ENCODE measurements at places on chromosomes 11 and 22. TPM values are rescaled to one million over a fixed set of nuclear protein-coding genes. Genes with fewer than 3 reads are reported as not detected.

DNA sequence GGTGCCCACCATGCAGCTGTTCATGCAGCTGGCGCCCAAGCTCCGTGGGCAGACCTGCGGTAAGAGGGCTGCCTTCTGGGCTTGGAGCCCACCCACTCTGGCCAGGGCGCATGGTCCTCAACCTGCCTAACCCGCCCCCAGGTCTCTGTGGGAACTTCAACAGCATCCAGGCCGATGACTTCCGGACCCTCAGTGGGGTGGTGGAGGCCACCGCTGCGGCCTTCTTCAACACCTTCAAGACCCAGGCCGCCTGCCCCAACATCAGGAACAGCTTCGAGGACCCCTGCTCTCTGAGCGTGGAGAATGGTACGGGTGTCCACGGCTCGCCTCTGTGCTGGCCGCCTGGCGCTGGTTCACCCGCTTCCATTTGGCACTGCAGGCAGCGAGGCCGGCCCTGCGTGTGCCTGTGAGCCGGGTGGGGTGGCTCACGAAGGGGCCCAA is 11.0 kb downstream of the MUC5AC start:
- no peak for DNase-seq

DNA sequence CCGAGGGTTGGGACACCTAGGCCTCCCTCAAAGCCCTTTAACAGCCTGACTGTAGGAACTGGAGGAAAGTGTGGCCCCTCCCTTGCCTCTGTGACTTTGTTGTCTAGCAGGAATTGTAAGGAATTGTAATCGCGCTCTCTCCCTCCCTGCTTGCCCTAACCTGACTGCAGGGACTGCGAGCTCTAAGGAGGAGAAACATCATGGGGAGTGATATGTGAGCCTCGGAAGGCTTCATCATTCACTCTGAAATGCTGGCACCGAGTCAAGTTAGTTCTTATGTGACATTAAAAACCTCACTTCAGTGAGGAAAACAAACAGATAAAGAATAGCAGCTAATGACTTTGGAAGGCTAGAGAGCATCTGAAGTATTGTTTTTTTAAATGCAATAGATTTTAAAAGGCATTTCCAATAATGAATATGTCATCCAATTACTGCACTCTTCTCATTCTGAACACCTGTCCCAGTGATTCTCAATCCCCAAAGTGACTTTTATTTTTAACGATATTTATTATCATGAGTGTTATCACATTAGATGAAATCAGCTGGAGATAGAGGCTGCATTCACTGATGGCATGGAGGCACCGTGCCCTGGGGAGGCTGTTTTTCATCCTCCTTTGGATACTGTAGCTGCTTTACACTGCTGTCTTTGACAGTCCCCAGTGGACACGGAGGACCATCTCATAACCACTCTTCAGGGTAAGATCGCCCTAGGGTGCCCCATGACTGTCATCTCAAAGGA is 58.5 kb upstream of the NTM start:
- peak; percentile 72 for DNase-seq

DNA sequence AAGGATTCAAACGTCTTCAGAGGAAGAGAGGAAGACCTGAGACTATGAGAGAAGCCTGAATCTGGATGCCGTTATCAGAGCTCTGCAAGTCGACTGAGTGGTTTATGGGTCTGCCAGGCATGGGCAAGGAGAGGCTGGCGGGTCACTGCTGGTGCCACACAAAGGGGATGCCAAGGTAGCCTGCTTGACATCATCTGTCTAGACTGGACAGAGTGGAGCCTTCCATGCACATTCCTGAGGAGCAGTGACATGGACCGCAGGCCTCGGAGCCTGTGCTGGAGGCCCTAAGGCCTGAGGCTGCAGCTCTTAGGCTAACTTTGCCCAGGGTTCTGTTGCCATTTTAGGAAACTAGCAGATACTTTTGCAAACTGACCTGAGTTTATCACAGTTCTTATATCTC is 127.4 kb downstream of the WT1 start:
- no peak for DNase-seq

DNA sequence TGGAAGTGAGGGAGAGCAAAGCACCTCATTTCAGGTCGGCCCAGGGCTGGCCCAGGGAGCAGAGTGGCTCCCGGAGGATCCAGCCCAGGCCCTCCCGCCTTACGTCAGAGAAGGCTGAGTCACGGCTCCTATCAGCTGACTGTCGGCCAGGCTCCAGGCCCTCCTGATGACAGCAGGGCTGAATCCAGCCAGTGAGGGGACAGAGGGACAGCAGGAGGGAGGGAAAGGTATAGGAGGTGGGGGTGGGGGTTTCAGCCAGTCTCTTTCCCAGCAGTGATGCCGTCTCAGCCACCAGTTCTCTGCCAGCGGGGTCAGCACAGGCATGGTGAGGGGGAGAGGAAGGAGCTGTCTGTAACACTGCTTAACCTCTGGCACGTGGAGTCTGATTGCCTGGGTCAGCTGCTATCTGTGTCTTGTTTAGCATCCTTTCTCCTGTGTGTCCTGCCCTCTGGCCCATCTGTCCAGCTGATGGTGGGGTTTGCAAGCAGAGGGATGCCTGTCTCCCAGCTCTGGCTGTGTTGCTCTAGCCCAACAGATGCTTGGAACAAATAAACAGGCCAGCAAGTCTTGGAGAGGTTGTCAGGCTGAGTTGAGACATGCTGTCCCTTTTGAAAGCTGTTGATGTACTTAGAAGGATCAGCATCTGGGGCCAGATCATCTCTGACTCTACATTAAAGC is 74.0 kb downstream of the ADAMTS15 start:
- DNase-seq: peak; percentile 86

DNA sequence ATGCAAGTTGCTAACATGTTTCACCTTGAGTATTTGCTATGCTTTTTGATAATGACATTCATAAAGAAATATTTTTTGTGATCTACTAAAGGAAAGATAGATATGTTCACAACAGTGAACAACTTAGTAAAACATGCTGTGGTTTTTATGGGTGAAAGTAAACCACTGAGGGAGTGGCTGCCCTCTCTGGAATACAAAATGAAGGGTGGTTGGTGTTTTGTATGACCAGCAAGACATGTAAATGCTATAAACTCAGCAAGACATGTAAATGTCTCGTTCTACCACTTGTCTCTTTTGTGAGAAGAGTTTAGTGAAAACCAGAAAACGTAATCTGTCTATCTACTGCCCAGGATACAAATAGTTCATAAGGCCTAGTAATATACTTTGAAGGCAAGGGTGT is 7.6 kb upstream of the AMPD3 start:
- no peak for DNase-seq

DNA sequence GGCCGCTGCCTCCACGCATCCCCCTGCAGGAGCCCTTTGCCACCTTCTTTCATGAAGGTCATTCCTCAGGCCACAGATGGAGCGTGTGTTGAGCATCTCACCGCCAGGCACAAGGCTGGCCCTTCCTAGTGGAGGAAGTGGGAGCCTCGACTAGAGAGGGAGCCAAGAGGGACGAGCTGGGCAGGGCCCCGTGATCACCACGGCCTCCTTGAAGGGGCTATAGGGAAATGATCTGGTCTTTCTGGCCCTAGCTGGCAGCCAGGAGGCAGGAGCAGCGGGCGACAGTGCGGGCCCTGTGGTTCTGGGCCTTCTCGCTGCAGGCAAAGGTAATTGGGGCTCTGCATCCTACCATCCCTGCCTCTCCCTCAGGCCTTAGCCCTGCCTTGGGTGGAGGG is 49.1 kb downstream of the PISD start:
- DNase-seq: no peak

GRCh38 chr11:103842795-103843194 is 193.6 kb upstream of the DDI1 start:
- no peak for DNase-seq

DNA sequence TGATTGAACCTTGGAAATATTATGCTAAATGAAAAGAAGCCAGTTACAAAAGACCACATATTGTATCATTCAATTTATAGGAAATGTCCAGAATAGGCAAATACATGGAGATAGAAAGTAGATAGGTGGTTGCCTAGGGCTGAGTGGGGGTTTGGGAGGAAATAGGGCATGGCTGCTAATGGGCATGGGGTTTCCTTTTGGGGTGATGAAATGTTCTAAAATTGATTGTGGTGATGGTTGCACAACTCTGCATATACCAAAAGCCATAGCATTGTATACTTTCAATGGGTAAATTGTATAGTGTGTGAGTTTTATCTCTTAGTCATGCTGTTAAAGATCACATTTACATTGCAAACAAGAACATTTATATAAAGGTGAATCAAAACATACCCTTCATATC is 48.7 kb downstream of the LDLRAD3 start:
- no peak for DNase-seq

- no peak for DNase-seq
These were observed 14.0 kb downstream of the P4HA3 start for GRCh38 chr11:74297484-74297883.

- DNase-seq: no peak
These were observed 636 bp downstream of the PAMR1 start for GRCh38 chr11:35524780-35525179.

DNA sequence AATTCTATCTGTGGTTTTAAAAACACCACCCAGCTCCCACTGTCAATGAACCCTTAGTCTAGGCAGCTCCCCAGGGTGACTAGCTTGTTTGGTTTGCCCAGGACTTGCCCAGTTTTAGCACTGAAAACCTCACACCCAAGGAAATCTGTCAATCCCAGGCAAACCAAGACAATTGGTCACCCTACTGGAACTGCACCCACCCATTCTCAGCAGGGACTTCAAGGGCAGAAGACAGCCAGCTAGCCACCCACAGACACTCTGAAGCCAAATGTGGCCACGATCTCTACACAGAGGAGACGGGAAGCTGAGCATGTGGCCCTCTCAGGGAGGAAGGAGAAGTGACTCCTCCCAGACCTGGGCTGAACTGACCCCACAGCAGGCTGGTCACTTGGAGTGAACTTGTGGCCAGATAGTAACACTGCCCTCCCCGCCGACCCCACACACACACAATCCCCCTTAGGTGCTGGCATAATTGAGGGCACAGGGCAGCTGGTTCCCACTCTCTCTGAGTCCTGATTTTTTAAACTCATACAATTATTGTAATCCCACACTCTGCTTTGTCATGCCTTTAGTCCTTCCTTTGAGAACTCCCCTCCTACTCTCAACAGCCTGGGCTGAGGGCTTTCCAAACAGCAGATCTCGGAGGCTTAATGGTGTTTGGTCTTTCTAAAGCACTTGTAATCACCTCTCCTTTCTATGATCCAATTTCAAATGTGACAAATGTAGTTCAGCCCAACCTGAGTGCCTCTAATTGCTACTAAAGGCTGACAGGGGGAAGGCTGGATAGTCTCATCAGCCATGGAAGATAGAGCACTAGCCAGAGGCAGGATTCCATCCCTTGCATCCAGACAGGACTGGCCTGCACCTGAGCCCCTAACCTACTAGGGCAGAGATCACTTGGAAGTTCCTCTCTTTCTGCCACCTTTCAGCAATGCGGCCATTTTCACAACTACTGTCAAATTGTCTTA is 74.7 kb upstream of the DRD2 start:
- no peak for DNase-seq

DNA sequence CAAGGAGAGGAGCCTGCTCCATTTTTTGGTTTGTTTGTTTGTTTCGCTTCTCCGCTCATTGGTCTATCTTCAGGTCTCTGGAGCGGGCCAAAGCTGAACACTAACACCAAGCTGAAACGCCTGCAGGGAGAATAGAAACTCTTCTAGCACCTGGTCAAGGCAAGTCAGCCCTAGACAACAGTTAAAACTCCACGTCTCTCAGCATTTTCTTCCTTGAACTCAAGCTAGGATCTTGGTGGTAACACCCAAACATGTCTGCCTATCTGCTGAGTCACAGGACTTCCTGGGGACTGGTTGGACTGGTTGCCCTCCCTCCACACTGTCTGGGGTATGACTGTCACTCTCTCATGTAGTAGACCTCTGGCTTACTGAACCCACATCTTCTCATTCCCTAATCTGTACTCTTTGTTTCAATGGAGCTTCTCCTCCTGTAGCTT is 23.9 kb upstream of the RBFOX2 start:
- DNase-seq: no peak

- no peak for DNase-seq
These were observed 16.0 kb upstream of the TMA7B start for GRCh38 chr22:39943953-39944872.

The MCHR1 gene
- total RNA-seq: not detected

The MMP27 gene
- total RNA-seq: not detected
